ENCODE measurements at places on chromosomes 5 and 9.

GRCh38 chr5:72451741-72452505 is 55.3 kb downstream of the ZNF366 start:
- DNase-seq: peak; percentile 91

- peak; percentile 22 for DNase-seq
These were observed 4.4 kb downstream of the ST8SIA4 start for GRCh38 chr5:100898504-100899346.

- DNase-seq: no peak
These were observed 1.8 kb downstream of the SMC5 start for GRCh38 chr9:70260606-70261005.

DNA sequence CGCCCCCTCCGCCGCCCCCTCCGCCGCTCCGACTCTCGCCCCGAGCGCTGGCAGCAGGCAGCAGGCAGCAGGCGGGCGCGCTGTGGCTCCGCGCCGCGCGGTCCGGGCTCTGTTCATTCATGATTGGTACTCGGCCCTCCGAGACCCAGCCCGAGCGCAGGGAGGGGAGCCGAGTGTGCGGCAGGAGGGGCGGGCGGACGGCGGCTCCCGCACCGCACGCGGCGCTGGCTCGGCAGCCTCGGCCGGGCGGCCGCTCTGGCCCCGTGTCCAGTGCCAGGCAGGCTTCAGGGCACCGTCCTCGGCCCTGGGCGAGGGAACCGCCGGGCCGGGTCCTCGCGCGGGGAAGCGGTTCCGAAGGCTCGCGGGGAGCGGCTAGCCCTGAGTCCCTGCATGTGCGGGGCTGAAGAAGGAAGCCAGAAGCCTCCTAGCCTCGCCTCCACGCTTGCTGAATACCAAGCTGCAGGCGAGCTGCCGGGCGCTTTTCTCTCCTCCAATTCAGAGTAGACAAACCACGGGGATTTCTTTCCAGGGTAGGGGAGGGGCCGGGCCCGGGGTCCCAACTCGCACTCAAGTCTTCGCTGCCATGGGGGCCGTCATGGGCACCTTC is at the start of gene KCNIP1:
TSS of gene KCNIP1 (plus strand) at position 31 of the 607 bp plus-strand sequence.
- DNase-seq: no peak

DNA sequence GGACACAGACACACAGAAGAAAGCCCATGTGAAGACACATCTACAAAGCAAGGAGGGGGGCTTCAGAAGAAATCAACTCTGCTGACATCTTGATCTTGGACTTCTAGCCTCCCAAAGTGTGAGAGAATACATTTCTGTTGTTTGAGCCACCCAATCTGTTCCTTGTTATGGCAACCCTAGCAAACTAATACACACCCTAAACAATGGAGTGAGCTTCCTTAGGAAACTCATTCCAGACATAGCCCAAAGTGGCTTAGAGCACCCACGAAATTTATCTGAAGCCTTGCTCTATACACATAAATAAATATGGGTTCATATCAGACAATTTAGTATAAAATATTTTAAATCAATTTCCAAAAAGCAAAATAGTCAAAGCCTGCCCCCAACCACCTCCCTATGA is 7.6 kb upstream of the TBC1D2 start:
- DNase-seq: no peak

DNA sequence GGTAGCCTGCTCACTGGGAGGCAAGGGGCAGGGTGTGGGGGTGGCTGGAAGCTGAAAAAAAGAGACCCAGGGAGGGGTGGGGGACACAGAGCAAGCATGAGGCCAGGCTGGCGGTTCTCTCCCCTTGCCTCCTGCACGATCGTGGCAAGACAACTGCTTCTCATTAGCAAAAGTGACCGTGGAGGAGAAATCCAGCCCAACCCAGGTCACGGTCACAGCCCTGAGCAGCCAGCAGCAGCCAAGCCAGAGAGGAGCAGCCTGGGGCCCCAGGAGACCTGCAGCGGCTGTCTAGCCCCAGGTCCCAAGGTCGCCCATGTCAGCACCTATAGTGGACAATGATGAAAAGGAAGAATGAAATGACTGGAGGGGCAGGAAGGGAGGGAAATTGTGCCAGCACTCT is 89.1 kb downstream of the NRG2 start:
- DNase-seq: no peak
